ENCODE measurements at places on chromosomes 3 and 15. TPM values are rescaled to one million over a fixed set of nuclear protein-coding genes. Genes with fewer than 3 reads are reported as not detected.

GRCh38 chr3:131349946-131350347 is 31.6 kb upstream of the NUDT16 start:
- no peak for DNase-seq
- H3K27ac ChIP-seq = no peak overlapping the region
- H3K4me1 ChIP-seq = no peaks in the 10 kb centered on the region
- H3K27me3 ChIP-seq = no peaks in the 10 kb centered on the region

GRCh38 chr15:39310633-39311032 is 270.2 kb upstream of the THBS1 start:
- DNase-seq = no peak
- no peak overlapping the region for H3K4me3 ChIP-seq
- no peaks in the 10 kb centered on the region for H3K4me1 ChIP-seq
- H3K36me3 ChIP-seq = no peaks in the 10 kb centered on the region
- H3K27ac ChIP-seq = no peak overlapping the region

GRCh38 chr3:142549986-142550385 is 28.5 kb downstream of the ATR start:
- H3K4me3 ChIP-seq = no peak overlapping the region
- no peak overlapping the region for H3K27ac ChIP-seq
- peaks cover 42% of the 10 kb centered on the region for H3K36me3 ChIP-seq
- no peak for DNase-seq
- no peaks in the 10 kb centered on the region for H3K27me3 ChIP-seq

GRCh38 chr3:111227216-111227615 is 155.6 kb downstream of the NECTIN3 start:
- H3K27ac ChIP-seq = no peak overlapping the region
- no peak for DNase-seq
- H3K36me3 ChIP-seq = peaks cover 27% of the 10 kb centered on the region
- H3K4me1 ChIP-seq = peaks cover 10% of the 10 kb centered on the region
- H3K27me3 ChIP-seq = no peaks in the 10 kb centered on the region

DNA sequence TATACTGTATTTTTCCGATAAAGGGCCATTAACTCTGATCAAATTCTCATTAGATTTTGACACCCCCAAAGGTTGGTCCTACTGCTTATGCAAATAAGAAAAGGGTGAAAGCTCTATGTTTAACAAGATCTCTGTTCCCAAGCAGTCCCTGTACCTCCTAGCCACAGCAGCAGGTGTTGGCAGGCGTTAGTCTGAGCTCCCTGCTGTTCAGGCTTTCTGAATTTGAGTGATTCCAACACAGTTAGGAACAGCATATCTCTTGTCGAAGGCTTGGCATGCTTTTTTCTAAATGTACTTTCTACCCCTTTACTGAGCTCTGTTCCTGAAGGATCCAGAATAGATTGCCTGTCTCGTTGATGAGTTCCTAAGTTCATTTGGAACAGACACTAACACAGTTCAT is 42.3 kb downstream of the MITF start:
- no peak for DNase-seq
- H3K27me3 ChIP-seq = no peaks in the 10 kb centered on the region
- H3K27ac ChIP-seq = no peak overlapping the region
- H3K4me1 ChIP-seq = no peaks in the 10 kb centered on the region
- no peak overlapping the region for H3K4me3 ChIP-seq

GRCh38 chr3:146020969-146021368 is 140.0 kb downstream of the PLOD2 start:
- H3K27ac ChIP-seq = no peak overlapping the region
- no peak for DNase-seq

DNA sequence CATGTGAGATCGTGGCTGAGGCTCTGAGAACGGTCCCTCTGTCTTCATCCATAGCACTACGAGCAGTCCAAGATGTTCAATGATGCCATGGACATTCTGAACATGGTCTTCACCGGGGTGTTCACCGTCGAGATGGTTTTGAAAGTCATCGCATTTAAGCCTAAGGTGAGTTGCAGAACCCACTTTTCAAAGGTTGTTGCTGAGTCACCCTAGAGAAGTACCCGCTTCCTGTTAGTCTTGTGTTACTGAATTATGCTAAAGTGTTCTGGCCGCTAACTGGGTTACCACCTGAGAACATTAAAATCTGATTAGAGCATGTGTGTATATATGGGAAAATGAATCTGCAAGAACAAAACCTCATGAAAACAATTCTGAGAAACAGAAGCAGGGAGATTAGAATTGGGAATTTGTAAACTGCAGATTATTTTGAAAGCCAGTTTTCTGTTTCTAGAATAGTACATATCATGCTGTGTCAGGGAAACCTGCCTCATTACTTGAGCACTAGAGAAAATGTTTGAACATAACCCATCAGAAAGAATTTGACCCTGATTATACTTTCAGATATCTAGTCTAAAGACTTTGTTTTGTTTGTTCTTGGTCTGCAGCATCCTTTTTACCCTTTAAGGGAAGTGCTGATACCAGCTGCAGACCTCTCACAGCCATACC is 92.6 kb downstream of the CHDH start:
- peaks cover 29% of the 10 kb centered on the region for H3K4me1 ChIP-seq
- H3K27me3 ChIP-seq = peaks cover 8% of the 10 kb centered on the region
- H3K27ac ChIP-seq = peak overlapping the region; percentile 84
- DNase-seq = peak; percentile 62
- peak overlapping the region; percentile 4 for H3K4me3 ChIP-seq

- no peak overlapping the region for H3K27ac ChIP-seq
- peaks cover 8% of the 10 kb centered on the region for H3K4me1 ChIP-seq
- no peaks in the 10 kb centered on the region for H3K36me3 ChIP-seq
Observed at GRCh38 chr3:87797872-87798566, 260.8 kb downstream of the CGGBP1 start.

DNA sequence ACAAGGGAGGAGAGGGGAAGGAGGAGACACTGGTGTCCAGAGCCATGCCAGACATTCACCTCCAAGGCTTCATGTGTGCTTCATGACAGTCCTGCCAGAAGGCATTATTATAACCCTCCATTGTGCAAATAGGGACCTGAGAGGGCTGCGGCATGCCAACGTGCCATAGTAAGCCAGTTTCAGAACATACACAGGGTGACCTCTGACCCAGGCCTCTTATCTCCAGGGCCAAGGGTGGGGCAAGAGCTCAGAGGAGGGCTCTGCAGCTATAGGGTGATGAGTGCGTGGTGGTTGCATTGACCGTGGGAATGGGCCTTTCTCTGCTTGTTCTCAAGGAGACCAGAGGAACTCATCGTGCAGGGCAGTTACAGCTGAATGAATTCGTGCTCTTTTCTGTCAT is 9.7 kb upstream of the ACSBG1 start:
- H3K27me3 ChIP-seq = peaks cover 12% of the 10 kb centered on the region
- no peaks in the 10 kb centered on the region for H3K36me3 ChIP-seq
- peaks cover 3% of the 10 kb centered on the region for H3K4me1 ChIP-seq
- H3K27ac ChIP-seq = no peak overlapping the region
- no peak for DNase-seq

- no peak overlapping the region for H3K4me3 ChIP-seq
- H3K27ac ChIP-seq = no peak overlapping the region
- H3K4me1 ChIP-seq = peaks cover 14% of the 10 kb centered on the region
- no peaks in the 10 kb centered on the region for H3K36me3 ChIP-seq
- DNase-seq = no peak
Observed at GRCh38 chr3:107657971-107658370, 135.2 kb downstream of the BBX start.

DNA sequence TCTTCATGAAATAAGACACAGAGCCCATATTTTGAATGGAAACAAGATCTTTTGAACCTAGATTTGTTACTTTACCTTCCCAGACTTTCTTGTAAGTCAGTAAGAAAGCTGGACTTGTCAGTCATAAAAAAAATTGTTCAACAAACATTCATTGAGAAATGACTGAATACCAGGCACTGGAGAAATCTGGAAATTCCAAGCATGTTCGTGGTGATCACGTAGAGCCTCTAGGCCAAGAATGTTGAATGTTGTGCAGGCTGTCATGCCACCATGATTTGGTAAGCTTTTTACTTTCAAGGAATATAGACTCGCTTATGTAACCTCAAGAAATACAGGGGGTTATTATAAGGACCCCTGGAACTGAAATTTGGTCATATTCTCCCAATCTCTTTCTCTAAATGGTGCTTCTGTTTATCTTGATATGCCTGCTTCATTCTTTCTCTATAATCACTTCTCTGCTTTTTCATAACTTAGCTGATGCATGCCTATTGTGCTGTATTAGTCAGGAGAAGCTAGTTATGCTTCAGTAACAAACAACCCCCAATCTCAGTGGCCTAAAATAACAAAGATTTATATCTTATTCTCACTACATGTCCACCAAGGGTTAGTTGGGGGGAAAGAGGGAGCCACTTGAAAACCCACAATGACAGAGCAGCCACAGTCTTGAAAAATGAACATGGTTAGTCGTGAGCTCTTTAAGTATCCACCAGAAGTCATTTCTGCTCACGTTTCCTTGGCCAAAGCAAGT is 3.4 kb upstream of the TPM1 start:
- no peak overlapping the region for H3K27ac ChIP-seq
- H3K36me3 ChIP-seq = no peaks in the 10 kb centered on the region
- no peak for DNase-seq
- H3K27me3 ChIP-seq = peaks cover 68% of the 10 kb centered on the region
- peaks cover 8% of the 10 kb centered on the region for H3K4me1 ChIP-seq
- no peak overlapping the region for H3K4me3 ChIP-seq

GRCh38 chr3:188749010-188749617 is 422.7 kb upstream of the TPRG1 start:
- peak; percentile 58 for DNase-seq
- peaks cover 3% of the 10 kb centered on the region for H3K27me3 ChIP-seq
- no peak overlapping the region for H3K4me3 ChIP-seq
- H3K36me3 ChIP-seq = no peaks in the 10 kb centered on the region

- H3K4me1 ChIP-seq = no peaks in the 10 kb centered on the region
- H3K4me3 ChIP-seq = no peak overlapping the region
- peaks cover 2% of the 10 kb centered on the region for H3K36me3 ChIP-seq
Observed at GRCh38 chr3:71237672-71238071, 345.9 kb downstream of the FOXP1 start.

DNA sequence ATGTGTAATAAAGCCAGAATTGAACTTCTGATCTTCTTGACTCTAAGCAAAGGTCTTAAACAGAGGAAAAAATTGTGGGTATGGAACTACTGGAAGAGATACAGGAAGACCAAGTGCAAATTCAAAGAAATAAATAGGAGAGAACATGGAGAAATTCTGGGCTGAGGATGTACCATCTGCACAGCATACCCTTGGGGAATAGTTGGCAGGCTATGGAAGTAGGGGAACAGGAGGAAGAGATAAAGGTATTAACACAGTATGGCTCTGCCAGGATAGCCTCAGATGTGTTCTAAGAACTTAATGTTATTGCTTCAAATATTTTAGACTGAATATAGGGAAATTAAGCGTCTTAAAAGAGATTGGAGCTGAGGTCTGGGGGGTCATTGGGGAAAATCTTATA is 485.4 kb downstream of the CNTN3 start:
- no peaks in the 10 kb centered on the region for H3K4me1 ChIP-seq
- no peak overlapping the region for H3K4me3 ChIP-seq
- no peak overlapping the region for H3K27ac ChIP-seq
- no peaks in the 10 kb centered on the region for H3K27me3 ChIP-seq

DNAJB8 gene
- not detected for total RNA-seq

SLC22A13 gene
- total RNA-seq = 1.1 TPM

DAPK2 gene
- total RNA-seq = 14.1 TPM

FRMD5 gene
- total RNA-seq = 0.12 TPM

MUC4 gene
- 0.26 TPM for total RNA-seq

CCR9 gene
- total RNA-seq = 9.7 TPM

RPLP1 gene
- 1,605 TPM for total RNA-seq

GLDN gene
- not detected for total RNA-seq

CHDH gene
- 1.0 TPM for total RNA-seq

PLSCR2 gene
- not detected for total RNA-seq

NRROS gene
- 37.5 TPM for total RNA-seq

Measured in activated CD8-positive, alpha-beta memory T cell treated with anti-CD3 and anti-CD28 coated beads, Interleukin-2, amount 10 ng/mL, durations not matched to agents 7 days and 5 days (primary cell).